ENCODE measurements at places on chromosomes 4 and X.

- no peak for DNase-seq
Observed at GRCh38 chrX:66054978-66055377, 15.1 kb upstream of the VSIG4 start.

DNA sequence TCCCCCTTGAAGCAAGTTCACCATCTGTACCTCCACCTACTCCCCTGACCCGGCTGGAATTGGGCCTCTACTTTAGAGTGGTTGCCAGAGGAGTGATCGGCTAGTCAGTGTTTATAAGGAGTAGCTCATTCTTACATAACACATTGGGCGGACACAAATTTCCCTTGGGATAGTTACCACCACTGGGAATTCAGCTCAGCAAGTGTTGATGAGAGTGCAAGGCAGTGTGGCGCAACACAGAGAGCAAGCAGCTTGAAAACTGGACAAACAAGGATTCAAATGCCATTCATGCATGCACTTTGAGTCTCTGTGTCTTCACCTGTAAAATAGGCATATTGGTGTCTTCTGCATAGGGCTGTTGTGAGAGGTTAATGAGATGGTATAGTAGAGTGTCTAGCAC lies 92.7 kb downstream of the STK32B start:
- DNase-seq, result no peak

- DNase-seq, result no peak
Observed at GRCh38 chr4:28548136-28548535, 1687.5 kb downstream of the STIM2 start.

GRCh38 chr4:88831031-88831430 lies 133.4 kb upstream of the NAP1L5 start:
- DNase-seq, result no peak

- no peak for DNase-seq
Observed at GRCh38 chr4:36432586-36432985, 151.2 kb downstream of the DTHD1 start.

DNA sequence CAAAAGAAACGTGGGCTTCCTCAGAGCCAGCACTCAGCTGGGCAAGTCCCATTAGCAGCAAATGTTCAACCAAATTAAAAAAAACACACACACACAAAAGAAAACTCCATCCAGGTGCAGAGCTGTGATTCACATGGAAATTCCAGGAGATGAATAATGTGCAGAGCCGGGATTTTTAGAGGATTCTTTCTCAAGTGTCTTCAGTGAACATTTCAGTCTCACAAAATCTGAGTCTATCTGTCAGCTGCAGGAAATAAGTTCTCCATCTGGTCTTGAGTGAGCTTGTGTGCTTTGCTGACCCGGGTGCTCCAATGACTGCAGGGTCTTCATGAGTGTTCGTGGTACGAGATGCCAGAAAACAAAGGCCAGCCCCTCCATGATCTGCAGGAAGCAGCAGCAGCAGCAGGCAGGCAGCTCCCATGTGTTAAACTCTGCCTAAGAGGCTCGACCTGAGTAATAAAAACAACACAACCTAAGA lies 44.3 kb downstream of the RASGEF1B start:
- no peak for DNase-seq

DNA sequence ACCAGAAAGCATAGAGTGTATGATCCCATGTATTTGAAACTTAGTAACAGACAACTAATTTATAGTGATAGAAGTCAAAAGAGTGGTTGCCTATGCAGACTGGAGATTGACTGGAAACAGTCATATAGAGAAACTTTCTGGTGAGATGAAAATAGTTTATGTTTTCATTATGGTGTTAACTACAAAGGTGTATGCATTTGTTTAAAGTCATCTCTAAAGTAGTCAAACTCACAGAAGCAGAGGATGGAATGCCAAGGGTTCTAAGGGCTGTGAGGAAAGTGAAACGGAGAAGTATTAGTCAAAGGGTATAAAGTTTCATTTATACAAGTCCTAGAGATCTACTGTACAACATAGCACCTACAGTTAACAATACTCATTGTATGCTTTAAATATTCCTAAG lies 45.8 kb downstream of the ENOX2 start:
- peak; percentile 2 for DNase-seq

GRCh38 chr4:67632492-67632891 lies 68.5 kb downstream of the UBA6 start:
- no peak for DNase-seq

DNA sequence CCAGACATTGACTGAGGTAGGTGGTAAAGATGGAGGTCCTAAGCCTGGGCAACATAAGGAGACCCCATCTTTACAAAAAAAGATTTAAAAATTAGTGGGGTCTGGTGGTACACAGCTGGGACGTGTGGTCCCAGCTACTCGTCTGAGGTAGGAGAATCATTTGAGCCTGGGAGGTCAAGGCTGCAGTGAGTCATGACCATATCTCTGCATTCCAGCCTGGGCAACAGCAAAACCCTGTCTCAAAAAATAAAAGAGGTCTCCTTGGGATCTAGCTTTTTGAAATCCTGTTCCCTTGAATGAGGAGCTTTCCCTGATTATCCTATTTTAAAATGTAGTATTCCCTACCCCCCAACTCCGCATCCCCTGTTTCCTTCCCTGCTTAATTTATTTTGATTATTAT lies 78.7 kb upstream of the OGT start:
- DNase-seq, result no peak

GRCh38 chr4:94944726-94945125 lies 187.0 kb downstream of the BMPR1B start:
- no peak for DNase-seq

DNA sequence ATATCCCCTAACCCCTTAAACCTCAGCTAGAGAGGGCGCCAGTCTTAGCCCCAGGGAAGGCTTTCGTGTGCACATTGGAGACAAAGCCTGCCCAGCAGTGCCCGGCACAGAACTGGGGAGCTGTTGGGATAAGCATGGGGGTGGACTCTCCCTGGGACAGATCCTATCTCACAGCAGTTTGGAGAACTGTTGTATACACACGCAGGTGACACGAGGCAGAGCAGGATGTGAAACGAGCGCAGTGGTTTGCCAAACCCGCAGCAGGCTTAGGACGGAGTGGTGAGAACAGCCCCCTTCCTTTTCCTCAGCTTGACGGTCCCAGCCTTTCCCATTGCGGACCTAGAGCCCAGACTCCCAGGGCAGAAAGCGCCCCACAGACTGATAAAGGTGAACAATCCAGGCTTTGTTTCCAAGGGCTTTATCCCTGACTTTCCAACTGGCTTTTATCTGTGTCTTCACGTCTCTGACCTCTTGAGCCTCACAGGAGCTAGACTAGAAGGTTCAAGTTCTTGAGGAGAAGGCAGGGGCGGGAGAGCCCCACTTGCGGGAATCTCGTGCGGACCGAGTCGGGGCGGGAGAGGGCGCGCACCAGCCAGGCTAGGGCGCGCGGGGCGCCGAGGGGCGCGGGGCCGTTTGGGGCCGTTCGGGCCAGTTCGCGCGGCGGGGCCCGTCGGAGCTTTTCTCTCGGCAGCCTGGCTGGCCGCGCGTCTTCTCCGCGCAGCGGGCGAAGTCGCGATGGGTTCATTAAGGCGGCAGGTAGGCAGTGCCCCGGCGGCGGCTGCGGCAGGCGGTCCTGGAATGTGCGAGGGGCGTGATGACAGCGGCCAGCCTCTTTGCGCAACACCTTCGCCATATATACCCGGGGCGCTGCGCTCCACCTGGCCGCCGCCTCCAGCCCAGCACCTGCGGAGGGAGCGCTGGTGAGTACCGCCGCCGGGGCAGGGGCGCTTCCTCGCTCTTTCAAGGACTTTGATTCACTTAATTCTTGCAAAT lies at the start of gene SLC34A2:
Gene SLC34A2 (plus strand): TSS at position 881 of the 993 bp plus-strand sequence. CDS start 6,650 bp downstream, outside the sequence.
- DNase-seq, result no peak
